Effector memory CD8-positive, alpha-beta T cell (primary cell): ENCODE measurements at places on chromosomes 7 and 10.

DNA sequence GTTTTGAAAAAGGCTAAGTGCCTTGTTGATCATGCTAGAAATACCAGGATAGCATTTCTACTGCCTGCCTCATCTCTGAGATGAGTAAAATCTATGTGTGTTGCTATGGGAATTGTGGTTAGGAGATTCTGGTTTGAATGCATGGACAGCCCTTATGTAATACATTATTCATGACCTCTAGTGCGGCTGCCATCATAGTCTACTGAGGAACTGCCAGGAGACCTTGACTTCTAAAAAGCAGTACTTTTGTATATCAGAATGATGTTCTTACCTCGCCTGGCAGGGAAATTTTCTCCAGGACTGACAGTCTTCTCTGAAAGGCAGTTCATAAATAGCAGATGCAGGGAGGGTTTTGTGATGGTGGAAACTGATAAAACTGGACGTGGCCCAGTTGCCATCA is 248.5 kb downstream of the NSUN6 start:
- DNase-seq, result no peak

GRCh38 chr7:26599982-26600381 is 264.4 kb downstream of the SKAP2 start:
- no peak for DNase-seq

DNA sequence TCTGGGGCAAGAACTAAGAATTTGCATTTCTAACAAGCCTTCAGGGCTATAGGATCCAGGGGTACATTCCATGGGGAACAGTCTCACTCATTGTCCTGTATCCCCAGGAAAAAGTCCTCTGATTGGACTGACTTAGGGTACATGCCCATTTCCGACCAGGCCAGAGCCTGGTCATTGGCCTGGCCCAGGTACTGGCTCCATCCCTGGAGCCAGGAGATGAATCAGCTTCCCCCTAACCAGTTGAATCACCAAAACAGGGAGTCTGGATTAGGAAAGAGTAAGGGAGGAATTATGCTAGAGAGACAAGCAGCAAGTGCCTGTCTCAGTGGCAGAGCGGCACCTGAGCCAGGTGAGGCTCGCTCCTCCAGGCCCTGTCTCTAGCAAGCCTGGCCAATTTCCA is 137.5 kb downstream of the FGFR2 start:
- DNase-seq, result no peak

DNA sequence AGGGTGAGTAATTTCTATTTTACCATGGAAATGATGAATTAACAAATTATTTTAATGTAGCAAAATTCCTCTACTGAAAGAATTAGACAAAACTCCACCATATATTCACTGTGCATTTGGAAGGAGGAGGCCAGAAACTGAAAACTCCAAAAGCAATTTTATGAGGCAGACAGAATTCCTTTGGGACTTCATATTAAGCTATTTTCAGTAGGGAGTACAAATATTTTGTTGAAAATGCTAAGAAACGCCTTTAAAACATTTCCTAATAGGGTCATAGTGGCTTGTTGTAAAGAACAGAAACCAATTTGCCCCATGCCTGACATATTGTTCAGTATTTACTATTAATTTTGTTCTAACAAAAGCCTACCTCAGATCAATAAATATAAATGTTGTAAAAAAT is 117.8 kb downstream of the TES start:
- DNase-seq, result no peak

DNA sequence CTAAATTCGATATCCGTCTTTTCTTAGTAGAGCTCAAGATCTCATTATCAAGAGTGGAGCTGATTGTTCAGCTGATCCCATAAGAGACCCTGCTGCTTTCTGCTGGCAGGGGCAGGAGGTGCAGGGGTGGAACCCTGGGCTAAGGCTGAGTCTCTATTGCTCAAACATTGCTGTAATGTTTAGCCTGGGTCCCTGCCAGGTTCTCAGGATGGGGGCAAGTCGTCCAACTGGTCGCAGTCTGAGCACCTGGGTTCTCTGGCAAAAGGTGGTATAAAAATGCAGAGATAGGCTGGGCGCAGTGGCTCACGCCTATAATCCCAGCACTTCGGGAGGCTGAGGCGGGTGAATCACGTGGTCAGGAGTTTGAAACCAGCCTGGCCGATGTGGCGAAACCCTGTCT is 62.0 kb upstream of the NRBF2 start:
- no peak for DNase-seq

DNA sequence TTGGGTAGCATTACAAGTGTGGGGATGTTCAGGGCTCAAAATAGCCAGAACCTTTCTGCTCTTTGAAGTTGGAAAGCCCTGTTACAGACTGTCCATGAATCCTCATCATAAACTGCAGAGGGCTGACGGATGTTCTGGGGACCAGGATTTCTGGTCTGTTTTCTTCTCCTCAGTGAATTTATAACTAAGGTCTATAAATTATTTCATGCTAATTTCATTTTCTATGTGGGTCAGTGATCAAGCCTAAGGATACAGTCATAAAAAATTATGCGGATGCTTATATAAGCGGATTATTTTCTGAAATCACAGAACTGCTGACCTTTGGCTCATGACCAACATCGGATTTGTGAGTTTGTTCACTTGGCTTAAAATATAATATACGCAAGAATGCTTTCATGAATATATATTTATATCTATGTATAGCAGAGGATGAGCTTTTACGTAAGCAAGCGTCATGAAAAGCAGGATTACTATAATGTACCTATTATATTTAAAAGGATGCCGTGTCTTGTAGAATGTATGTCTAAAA is 263.7 kb downstream of the GLI3 start:
- DNase-seq, result no peak

- no peak for DNase-seq
These were observed 53.8 kb downstream of the COL13A1 start for GRCh38 chr10:69855346-69856111.

GRCh38 chr10:117075064-117075463 is 63.0 kb downstream of the VAX1 start:
- no peak for DNase-seq

- no peak for DNase-seq
These were observed 8.3 kb downstream of the ATOH7 start for GRCh38 chr10:68223535-68224165.

GRCh38 chr10:130396044-130396443 is 259.9 kb downstream of the GLRX3 start:
- DNase-seq, result no peak

DNA sequence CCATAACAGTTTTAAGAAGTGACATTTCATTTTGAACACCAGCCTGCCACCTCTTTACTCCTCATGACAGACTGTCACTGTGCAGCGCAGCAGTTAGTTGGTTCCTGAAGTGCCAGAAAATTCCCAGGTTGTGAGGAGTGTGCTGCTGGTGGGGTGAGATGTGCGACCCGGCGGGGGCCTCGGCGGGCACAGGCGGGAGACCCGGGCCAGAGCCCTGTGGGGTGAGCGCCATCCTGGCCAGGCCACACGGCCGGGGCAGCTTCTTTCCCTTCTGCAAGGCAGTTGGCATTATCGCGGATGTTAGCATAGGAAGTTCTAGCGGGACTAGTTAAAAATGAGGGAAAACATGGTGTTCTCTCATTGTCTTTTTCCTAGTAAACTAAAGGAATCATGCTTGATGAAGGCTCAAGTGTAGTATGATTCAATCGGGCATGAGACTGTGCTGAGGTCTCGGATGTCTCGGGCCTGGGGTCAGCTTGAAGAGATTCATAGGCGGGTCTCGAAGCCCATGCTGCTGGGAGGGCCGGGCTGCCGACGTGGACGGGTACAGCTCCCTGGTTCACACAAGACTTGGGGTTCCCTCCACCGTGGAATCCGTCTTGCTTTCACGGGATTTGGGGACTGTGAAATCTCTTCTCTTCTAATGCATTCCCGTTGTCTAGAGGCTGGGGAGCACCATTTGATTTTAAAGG is 56.1 kb downstream of the MGMT start:
- DNase-seq, result no peak

- no peak for DNase-seq
These were observed 18.2 kb downstream of the BHLHA15 start for GRCh38 chr7:98229441-98229840.

- no peak for DNase-seq
These were observed 38.2 kb downstream of the MYL10 start for GRCh38 chr7:101590663-101591435.

DNA sequence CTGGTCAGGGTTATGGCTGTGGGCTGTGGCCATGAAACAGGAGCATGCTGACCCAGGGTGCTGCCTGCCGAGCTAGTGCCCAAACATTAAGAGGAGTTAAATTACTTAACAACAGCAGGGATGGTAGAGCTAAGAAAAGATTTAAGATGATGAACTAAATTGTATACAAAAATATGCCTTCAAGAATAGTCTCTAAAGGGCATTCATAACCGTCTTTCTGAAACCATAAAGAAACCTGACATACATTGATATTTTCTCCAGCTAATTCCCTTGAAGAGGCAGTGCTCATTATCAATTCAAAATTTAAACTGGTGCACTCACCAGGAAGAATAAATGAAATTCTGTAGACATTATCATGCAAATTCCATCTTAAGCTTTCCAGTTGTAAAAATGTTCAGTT is 265.8 kb upstream of the TAC1 start:
- no peak for DNase-seq

GRCh38 chr7:66964411-66964810 is 31.0 kb downstream of the SBDS start:
- DNase-seq, result no peak

- DNase-seq, result no peak
These were observed 345.5 kb downstream of the REEP3 start for GRCh38 chr10:63866747-63867140.

DNA sequence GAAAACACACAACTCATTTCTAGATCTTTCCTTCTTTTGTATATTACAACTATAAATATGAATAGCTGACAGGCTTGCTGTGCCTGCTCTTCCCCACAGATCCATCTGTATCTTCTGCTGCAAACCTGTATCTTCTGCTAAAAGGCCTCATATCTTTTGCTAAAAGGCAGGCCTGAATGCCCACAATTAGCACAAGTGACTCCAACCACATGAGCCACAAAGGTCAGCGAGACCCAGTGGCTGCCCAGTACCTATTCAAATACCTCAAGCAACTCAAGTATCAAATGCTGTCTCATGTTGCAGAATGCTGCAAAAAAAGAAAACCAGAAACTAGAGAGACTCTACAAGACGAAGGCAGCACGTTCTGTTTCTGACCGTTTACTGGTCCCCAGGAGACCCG is 54.5 kb upstream of the ATP6V0A4 start:
- DNase-seq, result no peak
